Fibroblast of the aortic adventitia (primary cell): ENCODE measurements at places on chromosomes 2 and 18. TPM values are rescaled to one million over a fixed set of nuclear protein-coding genes. Genes with fewer than 3 reads are reported as not detected.

Gene SKOR2
- not detected in 2 replicates for total RNA-seq

Gene CXCR1
- total RNA-seq, result not detected in 2 replicates

Gene C2orf78
- not detected in 2 replicates for total RNA-seq

Gene RMC1
- 21.3 and 22.7 TPM in 2 replicates for total RNA-seq

Gene CPO
- total RNA-seq, result 0.18 TPM in 1 of 2 replicates, not detected in the other

Gene IL36RN
- not detected in 2 replicates for total RNA-seq

Gene PDCD1
- not detected in 2 replicates for total RNA-seq

Gene SLC38A11
- total RNA-seq, result 0.45 TPM in 1 of 2 replicates, not detected in the other

Gene ELOA2
- not detected in 2 replicates for total RNA-seq
